Activated naive CD4-positive, alpha-beta T cell treated with anti-CD3 and anti-CD28 coated beads, Interleukin-2, amount 50 U/mL, for 72 hours (primary cell): ENCODE measurements at places on chromosomes 7 and 10. TPM values are rescaled to one million over a fixed set of nuclear protein-coding genes. Genes with fewer than 3 reads are reported as not detected.

- DNase-seq, result peak; percentile 22
These were observed 220.8 kb upstream of the PRSS58 start for GRCh38 chr7:142478479-142479220.

GRCh38 chr7:49852619-49853462 is 79.4 kb downstream of the VWC2 start:
- DNase-seq, result no peak

DNA sequence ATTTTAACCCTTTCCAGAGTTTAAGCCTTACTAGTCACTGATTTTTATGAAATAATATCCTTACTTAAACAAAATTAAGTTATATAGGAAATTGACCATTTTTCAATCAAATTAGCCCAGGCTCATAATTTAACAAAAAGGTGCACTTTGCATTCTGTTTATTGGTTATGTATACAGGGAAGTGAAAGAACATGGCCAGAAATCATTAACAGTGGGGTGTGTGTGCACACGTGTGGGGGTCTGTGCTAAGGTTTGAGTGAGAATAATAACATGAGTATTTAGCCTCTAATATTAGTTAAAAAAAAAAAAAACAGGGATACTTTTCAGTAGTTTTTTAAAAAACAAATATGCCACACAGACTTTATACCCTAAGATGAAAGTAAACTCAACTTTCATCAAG is 510.5 kb upstream of the PFKP start:
- no peak for DNase-seq

DNA sequence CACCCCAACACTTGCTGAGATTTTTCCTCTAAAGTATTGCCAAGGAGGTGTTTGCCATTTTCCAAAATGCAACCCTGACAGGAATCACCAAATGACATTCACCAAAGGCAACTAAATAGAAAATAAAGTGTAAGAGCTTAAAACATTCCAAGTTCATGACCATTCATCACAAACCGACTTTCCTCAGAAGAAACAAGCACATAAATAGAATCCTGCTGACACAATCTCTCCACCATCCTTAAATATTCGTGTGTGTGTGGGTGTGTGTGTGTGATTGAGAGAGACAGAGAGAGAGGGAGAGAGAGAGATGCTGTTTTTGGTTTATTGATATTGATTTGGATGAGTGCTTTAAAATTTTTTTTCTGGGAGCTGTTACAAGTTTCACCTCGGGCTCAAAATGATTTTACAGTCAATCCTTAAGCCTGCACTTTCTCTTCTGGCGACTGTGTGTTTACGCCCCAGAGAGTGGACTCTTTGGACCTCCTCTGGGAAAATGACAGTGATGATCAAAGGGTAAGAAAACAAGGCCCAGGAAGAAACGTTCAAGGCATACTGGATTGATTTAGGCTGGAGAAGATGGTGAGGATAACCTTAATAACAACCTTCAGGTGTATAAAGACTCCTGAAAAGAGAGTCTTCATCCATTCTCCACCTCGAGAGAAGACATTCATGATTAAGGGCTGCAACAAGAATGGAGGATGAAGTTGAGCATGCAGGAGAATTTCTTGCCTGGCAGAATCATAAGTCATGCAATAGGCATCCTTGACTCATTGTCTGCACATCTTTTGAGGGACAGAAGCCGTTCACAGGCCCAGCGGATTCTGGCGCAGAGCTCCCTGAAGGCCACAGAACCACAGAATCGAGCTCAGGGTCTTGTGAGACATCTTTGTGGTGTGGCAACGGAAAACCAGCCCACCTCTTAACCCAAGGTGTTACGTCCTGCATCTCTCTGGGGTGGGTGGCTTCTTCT is 104.4 kb upstream of the FGFR2 start:
- DNase-seq, result no peak

DNA sequence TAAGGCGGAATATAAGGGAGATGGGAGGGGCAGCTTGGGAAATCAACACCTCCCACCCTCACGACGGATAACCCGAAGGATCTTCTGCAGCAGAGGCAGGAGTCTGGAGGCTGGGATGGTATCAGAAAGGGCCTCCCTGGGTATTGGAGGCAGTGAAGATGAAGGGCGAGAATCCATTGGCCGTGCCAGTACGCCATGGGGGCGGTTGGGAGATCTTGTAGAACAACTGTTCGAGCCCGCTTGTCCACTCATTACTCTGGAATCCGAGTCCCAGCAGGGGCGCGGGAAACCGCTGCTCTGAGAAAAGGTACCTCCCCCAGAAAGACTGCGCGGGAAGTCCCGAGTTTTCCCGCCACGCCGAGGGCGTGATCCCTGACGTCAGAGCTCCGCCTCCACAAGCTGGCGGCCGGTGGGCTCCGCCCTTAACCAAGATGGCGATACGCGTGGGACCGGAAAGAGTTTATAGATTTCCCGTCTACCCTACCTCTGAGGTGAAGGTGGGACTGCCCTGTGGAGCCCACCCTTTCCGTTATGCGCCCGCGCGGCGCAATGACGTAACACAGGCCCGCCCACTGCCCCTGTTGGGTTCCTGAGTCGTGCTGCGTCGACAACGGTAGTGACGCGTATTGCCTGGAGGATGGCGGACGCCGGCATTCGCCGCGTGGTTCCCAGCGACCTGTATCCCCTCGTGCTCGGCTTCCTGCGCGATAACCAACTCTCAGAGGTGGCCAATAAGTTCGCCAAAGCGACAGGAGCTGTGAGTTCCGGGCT is at the start of gene NOLC1:
Gene NOLC1, plus strand, starts transcription at position 616 of the 771 bp plus-strand sequence. Its CDS starts 22 bp downstream, at position 638.
- peak; percentile 100 for DNase-seq

GRCh38 chr7:2680792-2681490 is 7.1 kb upstream of the AMZ1 start:
- no peak for DNase-seq

DNA sequence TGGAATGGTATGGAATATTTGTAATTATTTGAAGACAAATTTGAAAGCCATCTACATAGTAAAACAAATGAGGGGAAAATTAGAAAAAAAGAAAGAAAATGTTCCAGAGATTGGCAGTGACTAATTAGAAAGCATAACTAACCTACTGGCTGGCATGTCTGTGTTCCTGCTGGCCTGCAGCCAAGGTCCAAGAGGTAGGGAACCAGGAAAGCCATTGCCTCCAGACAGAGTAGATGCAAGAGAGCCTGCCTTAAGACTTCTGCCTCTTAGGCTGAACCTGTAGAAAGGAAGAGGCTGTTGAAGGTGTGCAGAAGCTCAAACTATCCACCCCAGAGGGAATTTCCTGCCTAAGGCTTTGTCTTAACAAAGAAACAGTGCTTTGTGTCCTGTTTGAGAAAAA is 982.0 kb downstream of the SORCS1 start:
- no peak for DNase-seq

HMX2 gene
- 0.18 TPM for total RNA-seq

CYP2E1 gene
- total RNA-seq, result 0.32 TPM

RPEL1 gene
- total RNA-seq, result not detected

TMEM72 gene
- not detected for total RNA-seq

CDHR3 gene
- total RNA-seq, result 0.45 TPM

PON3 gene
- total RNA-seq, result 0.45 TPM

SORCS1 gene
- total RNA-seq, result not detected

FOXI2 gene
- total RNA-seq, result not detected
